ENCODE measurements at places on chromosomes 12 and 14.

DNA sequence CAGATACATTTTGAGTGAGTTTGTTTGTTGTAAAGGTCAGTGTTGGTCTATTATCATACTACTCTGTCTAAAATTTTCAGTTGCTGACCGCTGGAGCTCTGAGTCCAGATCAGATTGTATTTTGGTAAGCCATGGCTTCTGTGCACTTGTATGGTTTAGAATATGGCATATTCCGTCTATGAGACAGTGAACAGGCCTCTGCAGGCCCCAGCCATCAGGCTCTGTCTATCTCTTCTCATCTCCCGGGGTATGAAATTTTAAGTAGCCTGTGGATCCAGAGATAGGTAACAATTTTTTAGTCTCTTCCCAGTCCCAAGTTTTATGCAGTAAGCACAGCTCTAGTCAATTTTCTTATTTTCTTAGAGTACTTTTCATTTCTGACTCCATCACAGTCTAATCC, 1929.1 kb upstream of the SEL1L start:
- no peak for DNase-seq

DNA sequence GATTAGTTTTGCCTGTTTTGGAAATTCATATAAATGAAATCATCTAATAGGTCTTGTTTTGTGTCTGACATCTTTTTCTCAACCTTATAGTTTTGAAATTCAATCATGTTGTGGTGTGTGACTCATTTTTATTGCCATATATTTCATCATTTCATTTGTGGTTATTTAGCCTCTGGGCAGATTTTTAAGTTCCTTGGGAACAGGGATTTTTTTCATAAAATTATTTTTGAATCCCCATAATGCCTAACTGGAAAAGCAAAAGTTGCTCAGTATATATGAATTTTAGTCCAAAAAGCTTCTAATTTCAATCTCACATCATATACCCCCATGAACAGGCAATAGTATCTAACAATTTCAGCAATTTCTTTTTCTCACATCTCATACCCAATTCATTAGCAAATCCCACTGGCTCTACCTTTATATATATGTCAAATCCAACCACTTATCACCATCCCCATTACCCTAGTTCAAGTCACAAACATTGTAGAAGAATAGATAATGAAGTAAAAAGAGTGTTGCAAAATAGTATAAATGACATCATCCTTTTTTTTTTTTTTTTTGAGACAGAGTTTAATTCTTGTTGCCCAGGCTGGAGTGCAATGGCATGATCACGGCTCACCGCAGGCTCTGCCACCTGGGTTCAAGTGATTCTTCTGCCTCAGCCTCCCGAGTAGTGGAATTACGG, 2.6 kb upstream of the OR6J1 start:
- no peak for DNase-seq

- DNase-seq: no peak
Measured at GRCh38 chr14:19900999-19901398, 19.4 kb upstream of the OR4K5 start.

GRCh38 chr12:75613981-75614380, 102.6 kb upstream of the KRR1 start:
- DNase-seq: no peak

GRCh38 chr12:128920468-128920867, 67.2 kb downstream of the GLT1D1 start:
- DNase-seq: no peak

DNA sequence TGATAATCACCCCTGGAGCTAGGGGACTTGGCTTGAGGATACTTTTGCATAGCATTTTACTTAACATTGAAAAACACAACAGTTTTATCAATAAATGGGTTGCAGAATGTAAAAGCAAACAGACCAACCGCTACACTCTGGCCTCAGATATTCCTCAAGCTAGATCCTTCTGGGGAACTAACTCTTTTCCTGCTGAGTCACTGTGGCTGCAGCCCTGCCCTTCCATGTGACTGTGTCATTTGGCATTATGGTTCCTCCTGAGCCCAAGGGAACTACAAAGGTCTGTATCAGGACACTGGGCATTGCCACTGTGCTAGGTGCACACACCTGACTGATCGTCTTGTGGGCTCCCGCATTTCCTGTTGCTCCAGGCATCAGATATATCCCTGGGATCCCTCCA, 56.6 kb downstream of the TTC9 start:
- peak; percentile 76 for DNase-seq

- no peak for DNase-seq
Measured at GRCh38 chr14:35254736-35255135, 37.4 kb upstream of the PSMA6 start.

DNA sequence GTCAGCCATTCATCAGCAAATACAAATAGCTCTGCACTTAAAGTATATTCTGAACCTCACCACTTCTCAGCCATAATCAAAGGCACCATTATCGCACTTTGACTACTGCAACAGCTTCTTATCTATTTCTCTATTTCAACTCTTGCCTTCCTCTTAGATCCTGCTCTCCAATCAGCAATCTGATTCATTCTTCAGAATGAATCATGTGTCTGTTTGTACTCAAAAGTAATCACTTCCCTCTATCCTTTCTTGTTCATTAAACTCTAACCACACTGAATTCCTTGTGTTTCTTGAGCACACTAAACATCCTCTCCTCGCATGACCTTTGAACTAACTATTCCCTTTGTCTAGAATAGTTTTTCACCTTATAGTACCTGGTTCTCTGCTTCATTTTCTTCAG, 12.8 kb upstream of the OR4E1 start:
- DNase-seq: no peak

- no peak for DNase-seq
Measured at GRCh38 chr14:78356391-78356790, 186.2 kb downstream of the NRXN3 start.

DNA sequence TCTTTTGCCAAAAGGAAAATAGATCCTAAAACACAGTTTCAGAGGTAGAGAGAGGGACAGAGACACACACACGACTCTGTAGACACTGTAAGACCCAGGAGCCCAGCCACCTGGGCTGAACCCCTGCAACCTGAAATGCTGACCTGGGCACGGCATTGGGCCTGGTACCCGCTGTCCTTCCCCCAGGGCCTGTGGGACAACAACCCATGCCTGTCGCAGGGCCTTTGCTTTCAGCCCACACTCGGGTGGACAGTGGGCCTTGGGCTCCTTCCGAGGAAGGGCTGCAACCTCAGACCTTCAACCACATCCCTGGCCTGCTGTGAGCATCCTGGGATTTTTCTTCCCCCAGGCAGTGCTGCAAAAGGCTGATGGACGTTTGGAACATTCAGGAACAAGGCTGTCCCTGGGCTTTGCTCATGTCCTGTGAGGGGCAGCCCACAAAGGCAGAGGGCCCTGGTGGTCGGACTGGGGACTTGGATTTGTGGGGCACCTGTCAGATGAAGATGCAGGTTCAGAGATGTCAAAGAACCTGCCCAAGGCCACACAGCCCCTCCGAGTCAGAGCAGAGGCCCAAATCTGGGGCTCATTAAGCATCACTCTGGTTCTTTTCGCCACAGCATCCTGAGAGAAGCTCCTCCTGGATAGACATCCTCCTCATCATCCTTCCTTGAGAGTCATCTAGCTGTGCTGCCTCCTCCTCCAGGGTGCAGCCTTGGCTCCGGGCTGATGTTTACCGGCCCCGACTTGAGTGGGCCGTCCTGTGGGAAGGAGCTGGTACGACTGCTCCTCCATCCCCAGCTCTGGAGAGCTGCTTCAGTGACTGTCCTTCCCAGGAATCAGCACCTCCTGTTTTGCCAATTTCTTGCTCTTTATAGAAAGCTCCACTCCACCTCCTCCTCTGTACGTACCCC, 32.7 kb downstream of the CCDC92 start:
- DNase-seq: peak; percentile 68

DNA sequence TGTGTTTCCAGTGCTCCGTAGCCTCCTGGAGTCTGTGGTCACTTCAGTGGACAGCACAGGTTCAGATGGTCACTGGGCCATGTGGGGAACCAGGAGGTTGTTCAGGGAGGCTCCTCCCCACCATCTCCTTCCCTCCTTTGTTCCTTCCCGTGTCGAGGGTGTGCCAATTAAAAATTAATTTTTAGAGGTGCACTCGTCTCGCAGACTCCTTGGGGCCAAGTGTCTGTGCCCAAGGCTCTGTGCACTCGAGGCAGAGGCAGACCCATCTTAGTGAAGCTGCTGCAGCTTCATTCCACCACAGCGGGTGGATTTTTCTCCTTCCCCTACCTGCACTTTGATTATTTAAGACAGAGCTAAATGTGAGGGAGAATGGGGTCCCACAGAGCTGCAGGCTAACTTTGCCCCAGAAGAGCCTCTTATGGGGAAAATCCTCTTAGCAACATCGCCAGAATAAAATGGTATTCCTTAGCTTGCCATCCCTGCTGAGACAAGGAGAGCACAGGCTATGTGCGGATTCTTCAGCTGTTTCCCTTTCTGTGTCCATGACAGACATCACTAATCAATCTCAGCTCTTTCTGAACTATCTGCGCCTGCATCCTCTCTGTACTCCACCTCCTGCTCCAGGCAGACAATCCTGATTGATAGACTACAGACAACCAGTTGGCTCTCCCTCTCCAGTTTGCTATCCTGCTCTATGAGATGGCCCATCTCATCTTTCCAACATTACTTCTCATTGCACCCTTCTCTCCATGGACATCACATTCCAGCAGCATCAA, 159.5 kb downstream of the VRK1 start:
- no peak for DNase-seq

DNA sequence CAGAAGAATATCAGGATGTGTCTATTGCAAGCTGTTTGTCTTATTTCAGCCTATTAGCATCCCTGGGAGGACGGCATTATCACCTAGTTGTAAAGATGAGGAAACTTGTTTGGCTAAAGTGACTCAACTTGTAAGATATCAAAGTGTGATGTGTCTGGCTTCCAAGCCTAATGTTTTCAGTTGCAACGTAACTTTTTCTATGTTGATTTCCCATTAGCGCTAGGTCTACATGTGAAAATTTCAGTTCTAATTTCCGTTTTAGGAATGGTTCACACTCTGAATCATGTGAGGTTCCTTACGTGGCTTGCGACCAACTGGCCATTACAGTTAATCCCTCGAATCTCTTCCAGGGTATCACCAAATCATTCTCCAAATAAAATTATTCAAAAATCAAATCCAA, 58.0 kb downstream of the LLPH start:
- DNase-seq: no peak

- DNase-seq: no peak
Measured at GRCh38 chr14:102394717-102395375, 32.1 kb downstream of the TECPR2 start.
